H7 (cell line): ENCODE measurements at places on chromosomes 3 and 15. TPM values are rescaled to one million over a fixed set of nuclear protein-coding genes. Genes with fewer than 3 reads are reported as not detected.

Gene ADGRG7
- total RNA-seq = not detected in 2 replicates

Gene UTS2B
- total RNA-seq = 0.28 TPM in 1 of 2 replicates, not detected in the other

Gene SNUPN
- total RNA-seq = 19.2 and 23.4 TPM in 2 replicates

Gene VEPH1
- 0.67 and 3.3 TPM in 2 replicates for total RNA-seq

Gene SLC28A2
- total RNA-seq = 0.15 TPM in 1 of 2 replicates, not detected in the other

Gene TOMM70
- total RNA-seq = 62.2 and 82.9 TPM in 2 replicates

Gene LRRC31
- total RNA-seq = not detected in 2 replicates

Gene STX19
- not detected in 2 replicates for total RNA-seq

Gene KLHL25
- 15.8 and 20.8 TPM in 2 replicates for total RNA-seq

Gene SPATA12
- total RNA-seq = 0.14 TPM in 1 of 2 replicates, not detected in the other

Gene PARP16
- total RNA-seq = 5.9 and 11.3 TPM in 2 replicates

Gene FAM81A
- 0.07 and 0.21 TPM in 2 replicates for total RNA-seq

Gene GRM2
- 2.4 and 3.8 TPM in 2 replicates for total RNA-seq

Gene DNAJB11
- total RNA-seq = 54.7 and 55.1 TPM in 2 replicates

Gene TP63
- total RNA-seq = not detected in 2 replicates

Gene PP2D1
- not detected in 2 replicates for total RNA-seq

Gene TM4SF1
- total RNA-seq = 0.07 TPM in 1 of 2 replicates, not detected in the other

Gene SAMD7
- not detected in 2 replicates for total RNA-seq

Gene ZNF385D
- total RNA-seq = 0.11 and 0.17 TPM in 2 replicates

Gene EFHB
- 0.17 and 0.22 TPM in 2 replicates for total RNA-seq

Gene NR1I2
- total RNA-seq = 0.87 and 1.6 TPM in 2 replicates

Gene STOML1
- total RNA-seq = 10.5 and 13.6 TPM in 2 replicates

Gene MESP2
- 2.0 TPM in 2 replicates for total RNA-seq

Gene TM6SF1
- total RNA-seq = 0.62 and 0.63 TPM in 2 replicates

Gene C3orf70
- 0.63 and 1.1 TPM in 2 replicates for total RNA-seq

Gene RETNLB
- total RNA-seq = not detected in 2 replicates

Gene XIRP1
- not detected in 2 replicates for total RNA-seq

Gene CNTN4
- 1.00 and 2.3 TPM in 2 replicates for total RNA-seq

Gene ANKRD63
- 0.22 and 0.45 TPM in 2 replicates for total RNA-seq

Gene TMEM158
- total RNA-seq = 9.8 and 11.5 TPM in 2 replicates

Gene RBP2
- total RNA-seq = not detected in 2 replicates

Gene FBXL2
- total RNA-seq = 5.3 and 5.4 TPM in 2 replicates

Gene TRIM69
- 5.4 and 6.2 TPM in 2 replicates for total RNA-seq

Gene AEN
- 60.7 and 64.8 TPM in 2 replicates for total RNA-seq

Gene CTXN2
- total RNA-seq = 0.07 TPM in 1 of 2 replicates, not detected in the other

Gene FEZF2
- 0.14 TPM in 1 of 2 replicates, not detected in the other for total RNA-seq

Gene TRH
- total RNA-seq = 0.41 and 0.59 TPM in 2 replicates

Gene DPPA2
- 10.3 and 17.7 TPM in 2 replicates for total RNA-seq

Gene ZNF80
- total RNA-seq = not detected in 2 replicates

Gene MGA
- total RNA-seq = 21.4 and 27.8 TPM in 2 replicates

Gene KLHL40
- total RNA-seq = not detected in 2 replicates

Gene P3H2
- total RNA-seq = 44.7 and 72.7 TPM in 2 replicates

Gene DTX3L
- total RNA-seq = 1.9 and 2.0 TPM in 2 replicates

Gene ADAMTS17
- total RNA-seq = 0.55 and 2.3 TPM in 2 replicates

Gene CLDN16
- total RNA-seq = 0.96 and 1.6 TPM in 2 replicates

Gene GASK1A
- 3.4 and 4.5 TPM in 2 replicates for total RNA-seq

Gene IL5RA
- total RNA-seq = not detected in 2 replicates

Gene ISG20
- total RNA-seq = 0.14 and 3.4 TPM in 2 replicates

Gene ACTC1
- total RNA-seq = 1.6 and 2.0 TPM in 2 replicates
